Activated naive CD4-positive, alpha-beta T cell treated with anti-CD3 and anti-CD28 coated beads, Interleukin-2, amount 50 U/mL, for 72 hours (primary cell): ENCODE measurements at places on chromosomes 12 and 14.

DNA sequence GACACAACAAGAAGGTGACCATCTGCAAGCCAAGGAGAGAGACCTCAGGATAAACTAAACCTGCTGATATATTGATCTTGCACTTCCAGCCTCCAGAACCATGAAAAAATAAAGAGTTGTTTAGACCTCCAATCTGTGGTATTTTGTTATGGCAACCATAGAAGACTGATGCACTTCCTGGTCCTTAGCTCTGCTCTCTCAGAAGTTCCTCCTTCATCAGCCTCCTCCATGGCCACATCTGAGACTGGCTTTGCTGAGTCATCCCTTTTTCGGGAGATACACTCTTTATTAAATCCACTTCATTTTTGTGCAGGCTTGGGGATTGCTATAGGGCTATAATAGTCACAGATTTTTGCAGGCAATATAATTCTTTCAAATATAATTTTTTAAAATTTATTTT, 89.6 kb upstream of the ATF7IP start:
- DNase-seq: no peak

DNA sequence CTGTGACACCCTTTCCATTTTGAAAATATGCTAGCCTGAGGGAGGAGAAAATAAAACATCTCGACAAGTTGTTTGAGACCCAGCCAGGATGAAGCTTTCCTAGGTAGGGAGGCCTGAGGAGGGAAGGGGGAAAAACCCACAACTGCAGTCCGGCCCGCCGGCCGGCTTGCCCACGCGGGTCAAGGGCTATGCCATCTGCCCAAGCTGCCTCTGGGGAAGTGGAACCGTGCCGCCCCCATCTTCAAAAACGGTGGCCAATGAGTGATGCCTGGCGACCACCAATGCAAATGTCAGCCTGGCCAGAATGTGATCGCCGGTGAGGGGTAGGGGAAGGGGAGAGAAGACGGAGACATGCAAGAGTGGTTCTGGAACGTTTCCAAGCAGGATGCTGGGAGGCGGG, 263.5 kb upstream of the ALG10B start:
- DNase-seq: no peak

DNA sequence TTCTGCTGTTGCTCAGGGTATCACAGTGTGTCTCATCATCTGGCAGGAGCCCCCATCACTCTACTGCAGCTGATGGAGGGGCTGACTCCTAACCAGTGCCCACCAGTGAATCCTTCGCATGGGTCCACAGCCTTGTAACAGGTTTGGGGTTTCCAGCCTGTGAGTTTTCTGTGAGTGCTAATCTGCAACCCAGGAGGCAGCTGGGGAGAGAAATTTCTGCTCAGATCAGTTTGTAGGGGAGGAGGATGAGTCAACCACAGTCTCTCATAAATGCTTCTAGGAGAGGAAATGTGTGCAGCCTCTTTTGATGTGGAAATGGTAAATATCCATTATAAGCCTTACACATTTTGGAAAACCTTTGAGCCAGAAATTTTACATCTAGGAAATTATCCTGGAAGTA, 871.3 kb downstream of the AACS start:
- DNase-seq: no peak

DNA sequence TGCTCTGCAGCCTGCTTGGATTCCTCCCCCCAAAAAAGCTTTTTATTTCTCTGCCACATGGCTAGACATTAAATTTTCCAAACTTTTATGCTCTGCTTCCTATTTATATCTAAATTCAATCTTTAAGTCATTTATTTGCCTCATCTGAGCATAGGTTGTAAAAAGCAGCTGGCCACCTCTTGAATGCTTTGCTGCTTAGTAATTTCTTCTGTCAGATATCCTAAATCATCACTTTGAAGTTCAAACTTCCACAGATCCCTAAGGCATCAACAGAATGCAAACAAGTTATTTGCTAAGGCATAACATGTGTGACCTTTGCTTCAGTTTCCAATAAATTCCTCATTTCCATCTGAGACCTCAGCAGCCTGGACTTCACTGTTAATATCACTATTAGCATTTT, 209.6 kb downstream of the FSCB start:
- no peak for DNase-seq

DNA sequence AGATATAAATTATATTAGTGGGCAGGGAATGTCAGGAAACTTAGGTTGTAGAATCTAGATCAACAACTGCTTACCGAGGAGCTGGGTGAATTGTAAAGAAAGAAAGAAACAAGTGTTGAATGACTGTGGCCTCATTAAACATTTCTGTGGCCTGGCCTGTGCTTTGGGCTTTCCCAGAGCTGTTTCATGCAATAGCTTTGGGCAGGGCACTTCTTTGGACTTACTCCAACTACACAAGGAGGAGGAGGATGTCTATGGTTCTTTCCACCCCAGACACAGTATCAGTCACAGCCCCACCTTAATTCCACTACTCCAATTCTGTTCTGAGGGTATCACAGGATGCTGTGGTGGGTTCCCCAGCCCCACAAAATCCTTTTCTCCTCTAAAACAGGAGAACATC, 38.0 kb downstream of the DPF3 start:
- DNase-seq: no peak
